ENCODE measurements at places on chromosomes 3 and 15.

DNA sequence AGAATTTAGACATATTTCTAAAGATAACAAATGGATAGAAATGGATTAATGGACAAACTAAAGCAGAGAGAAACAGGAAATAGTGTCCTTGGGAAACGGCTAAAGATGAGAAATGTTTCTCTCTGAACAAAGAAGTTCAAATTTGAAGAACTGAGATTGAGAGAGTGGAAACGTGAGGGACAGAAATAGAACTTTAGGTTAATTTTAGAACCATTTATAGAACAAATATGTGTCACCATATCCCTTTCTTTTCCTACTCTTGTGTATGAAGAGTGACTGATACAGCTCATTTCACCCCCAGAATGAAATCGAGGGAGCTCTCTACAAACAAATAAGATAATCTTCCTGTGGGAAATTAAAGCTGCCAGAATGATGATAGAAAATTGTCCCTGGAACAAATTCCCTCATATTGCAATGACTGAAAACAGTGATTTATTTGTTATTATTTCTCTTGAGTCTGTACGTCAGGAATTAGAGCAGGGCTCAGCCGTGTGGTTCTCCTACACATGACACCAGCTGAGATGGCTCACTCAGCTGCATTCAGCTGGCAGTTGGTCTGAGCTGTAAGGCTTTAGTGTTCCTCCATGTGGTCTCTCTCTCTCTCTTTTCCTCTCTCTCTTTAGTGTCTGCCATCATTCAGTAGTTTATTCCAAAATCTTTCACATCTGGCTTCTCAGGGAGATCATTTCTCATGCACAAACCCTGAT, 46.6 kb upstream of the ARPP21 start:
- DNase-seq = no peak

- no peak for DNase-seq
Observed at GRCh38 chr3:46665763-46666452, 27.6 kb downstream of the ALS2CL start.

DNA sequence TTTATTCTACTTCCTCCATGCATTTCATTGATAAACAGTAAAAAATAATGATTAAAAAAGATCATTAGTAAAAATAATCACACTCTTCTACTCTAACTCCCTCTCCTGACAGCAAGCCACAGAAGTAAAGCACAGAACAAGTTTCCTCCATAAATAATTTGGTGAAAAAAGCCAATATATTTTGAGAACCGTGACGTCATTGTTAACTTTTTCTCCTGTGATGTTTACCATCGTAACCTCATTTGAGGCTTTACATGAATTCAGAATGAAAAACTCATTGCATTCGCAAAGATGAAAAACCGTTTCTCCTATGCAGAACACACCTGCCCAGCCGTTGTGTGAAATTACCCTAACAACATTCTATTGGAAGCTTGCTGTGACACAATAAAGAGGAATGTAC, 120.7 kb downstream of the NSUN3 start:
- no peak for DNase-seq

DNA sequence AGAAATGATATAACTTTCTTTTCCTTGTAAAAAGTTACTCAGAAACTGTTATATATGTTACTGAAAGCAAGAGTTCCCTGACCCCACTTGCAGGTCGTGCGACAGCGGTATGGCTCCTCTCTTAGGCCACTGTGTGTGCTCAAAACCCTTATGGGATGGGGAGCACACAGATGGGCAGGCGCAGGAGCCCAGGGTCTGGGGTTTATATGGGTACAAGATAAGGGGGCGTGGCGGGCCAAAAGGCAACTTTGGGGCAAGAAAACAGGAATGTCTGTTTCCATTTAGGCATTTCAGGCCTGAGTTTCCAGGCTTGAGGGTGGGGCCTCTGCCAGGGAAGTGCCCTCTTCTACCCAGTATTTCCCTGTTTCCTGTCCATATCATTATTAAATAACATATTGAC, 736.5 kb downstream of the VGLL3 start:
- no peak for DNase-seq

DNA sequence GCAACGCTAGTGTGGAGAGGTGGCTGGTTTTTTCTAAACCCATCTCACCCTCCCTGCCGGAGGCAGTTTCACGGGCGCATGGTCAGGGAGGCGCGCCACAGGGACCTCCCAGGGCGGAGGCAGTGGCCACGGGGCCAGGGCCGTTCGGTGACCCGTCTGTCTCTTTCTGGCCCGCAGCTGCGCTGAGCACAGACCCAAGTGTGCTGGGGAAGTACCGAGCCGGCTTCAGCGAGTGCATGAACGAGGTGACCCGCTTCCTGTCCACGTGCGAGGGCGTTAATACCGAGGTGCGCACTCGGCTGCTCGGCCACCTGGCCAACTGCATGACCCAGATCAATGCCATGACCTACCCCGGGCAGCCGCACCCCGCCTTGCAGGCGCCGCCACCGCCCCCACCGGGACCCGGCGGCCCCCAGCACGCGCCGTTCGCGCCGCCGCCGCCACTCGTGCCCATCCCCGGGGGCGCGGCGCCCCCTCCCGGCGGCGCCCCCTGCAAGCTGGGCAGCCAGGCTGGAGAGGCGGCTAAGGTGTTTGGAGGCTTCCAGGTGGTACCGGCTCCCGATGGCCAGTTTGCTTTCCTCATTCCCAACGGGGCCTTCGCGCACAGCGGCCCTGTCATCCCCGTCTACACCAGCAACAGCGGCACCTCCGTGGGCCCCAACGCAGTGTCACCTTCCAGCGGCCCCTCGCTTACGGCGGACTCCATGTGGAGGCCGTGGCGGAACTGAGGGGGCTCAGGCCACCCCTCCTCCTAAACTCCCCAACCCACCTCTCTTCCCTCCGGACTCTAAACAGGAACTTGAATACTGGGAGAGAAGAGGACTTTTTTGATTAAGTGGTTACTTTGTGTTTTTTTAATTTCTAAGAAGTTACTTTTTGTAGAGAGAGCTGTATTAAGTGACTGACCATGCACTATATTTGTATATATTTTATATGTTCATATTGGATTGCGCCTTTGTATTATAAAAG, 1.8 kb downstream of the HES1 start:
- DNase-seq = peak; percentile 32

DNA sequence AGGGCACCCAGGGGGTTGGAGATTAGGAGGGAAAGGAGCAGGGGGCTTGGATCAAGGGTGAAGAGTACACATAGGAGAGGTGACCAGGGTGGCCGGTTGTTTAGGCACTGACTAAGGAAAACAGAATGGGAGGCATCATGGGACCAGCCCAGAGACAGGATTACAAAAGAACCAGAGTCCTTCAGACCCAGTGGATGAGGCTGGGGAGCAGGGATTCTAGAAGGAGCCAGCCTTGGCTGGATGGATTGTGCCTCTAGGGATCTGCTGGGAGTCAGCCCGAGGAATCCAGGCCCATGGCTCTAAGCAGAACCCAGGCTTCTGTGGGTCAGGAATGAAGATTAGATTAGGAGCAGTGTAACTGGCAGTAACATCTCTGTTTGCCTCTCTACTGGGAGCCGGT, 98.6 kb downstream of the ARNT2 start:
- no peak for DNase-seq

GRCh38 chr3:102135316-102135715, 286.0 kb downstream of the NFKBIZ start:
- DNase-seq = no peak

DNA sequence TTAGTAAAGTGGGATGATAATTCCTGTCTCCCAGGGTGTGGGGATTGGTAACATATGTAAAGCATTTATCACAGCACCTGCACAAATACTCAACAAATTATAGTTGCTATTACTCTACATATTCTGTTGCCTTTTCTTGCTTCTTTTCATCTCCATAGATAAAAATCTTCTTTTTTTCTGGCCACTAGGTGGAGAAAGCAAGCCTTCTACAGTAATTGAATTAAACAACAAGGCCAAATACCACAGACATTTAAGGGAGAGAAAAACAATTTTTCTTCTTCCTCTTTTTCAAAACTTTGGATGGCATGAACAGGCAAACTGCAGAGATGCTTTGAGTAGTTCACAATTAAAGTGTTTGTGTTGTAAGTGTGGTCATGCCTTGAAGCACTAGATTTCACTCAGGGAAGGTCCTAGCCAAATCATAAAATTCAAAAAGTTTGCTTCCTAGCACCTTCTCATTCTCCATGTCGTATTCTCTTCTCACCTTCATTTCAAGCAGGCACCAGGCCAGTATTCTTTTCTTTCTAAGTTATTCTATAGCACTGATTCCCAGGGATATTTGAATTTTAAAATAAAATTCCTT, 493.4 kb upstream of the TGFBR2 start:
- DNase-seq = peak; percentile 80

- no peak for DNase-seq
Observed at GRCh38 chr15:47432826-47433225, 284.5 kb upstream of the SEMA6D start.

DNA sequence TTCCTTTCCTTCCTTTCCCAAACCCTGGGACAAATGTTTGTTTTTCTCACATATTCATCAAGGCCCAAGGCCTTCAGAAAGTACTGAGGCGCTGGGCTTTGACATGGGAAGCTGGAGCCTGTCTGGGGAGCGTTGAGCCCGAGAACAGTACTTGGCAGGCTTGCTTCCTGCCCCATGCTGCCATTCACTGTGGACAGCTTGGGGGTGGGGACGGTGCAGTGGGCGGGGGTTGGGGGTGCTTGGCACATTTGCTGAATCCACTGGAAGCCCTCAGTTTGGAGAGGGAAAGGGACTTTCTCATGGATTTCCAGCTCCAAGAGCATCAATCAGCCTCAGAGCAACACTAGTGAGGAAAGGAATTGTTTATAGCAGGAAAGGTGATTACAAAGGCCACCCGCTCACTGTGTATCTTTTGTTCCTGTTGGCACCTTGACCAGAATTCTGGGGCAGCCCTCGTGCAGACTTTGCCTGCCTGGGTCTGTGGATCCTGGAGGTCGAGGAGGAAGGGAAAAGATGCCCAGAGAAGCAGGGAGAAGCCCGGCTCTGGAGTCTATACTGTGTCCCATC, 199.8 kb upstream of the RGMA start:
- peak; percentile 37 for DNase-seq

- no peak for DNase-seq
Observed at GRCh38 chr3:43497422-43497821, 124.4 kb downstream of the ANO10 start.

- no peak for DNase-seq
Observed at GRCh38 chr3:4279516-4280105, 23.6 kb upstream of the SETMAR start.

All from midbrain (tissue), 1 donor.